Motor neuron (in vitro differentiated cells): ENCODE measurements at places on chromosomes 5 and 9. TPM values are rescaled to one million over a fixed set of nuclear protein-coding genes. Genes with fewer than 3 reads are reported as not detected.
A peak's percentile ranks its signal among the peaks of the same experiment; 100 is the strongest.

PDCD1LG2 gene
- 0.08 and 0.09 TPM in 2 replicates for total RNA-seq

PHYHD1 gene
- 5.6 and 6.9 TPM in 2 replicates for total RNA-seq

GPX8 gene
- total RNA-seq, result 11.0 and 25.6 TPM in 2 replicates

TMEM171 gene
- total RNA-seq, result not detected in 2 replicates

LCN12 gene
- total RNA-seq, result 1.3 and 3.9 TPM in 2 replicates

HSD17B3 gene
- 0.92 and 1.2 TPM in 2 replicates for total RNA-seq

GALNT12 gene
- 2.0 and 3.7 TPM in 2 replicates for total RNA-seq

SPATA31D4 gene
- total RNA-seq, result 0.15 and 0.27 TPM in 2 replicates

FIBCD1 gene
- total RNA-seq, result 0.40 and 1.2 TPM in 2 replicates

ZBTB26 gene
- total RNA-seq, result 10.5 and 11.4 TPM in 2 replicates

HEMGN gene
- total RNA-seq, result 0.71 and 1.3 TPM in 2 replicates

- no peak for ATAC-seq
These were observed 96.1 kb upstream of the SGCD start for GRCh38 chr5:156230887-156231286.

DNA sequence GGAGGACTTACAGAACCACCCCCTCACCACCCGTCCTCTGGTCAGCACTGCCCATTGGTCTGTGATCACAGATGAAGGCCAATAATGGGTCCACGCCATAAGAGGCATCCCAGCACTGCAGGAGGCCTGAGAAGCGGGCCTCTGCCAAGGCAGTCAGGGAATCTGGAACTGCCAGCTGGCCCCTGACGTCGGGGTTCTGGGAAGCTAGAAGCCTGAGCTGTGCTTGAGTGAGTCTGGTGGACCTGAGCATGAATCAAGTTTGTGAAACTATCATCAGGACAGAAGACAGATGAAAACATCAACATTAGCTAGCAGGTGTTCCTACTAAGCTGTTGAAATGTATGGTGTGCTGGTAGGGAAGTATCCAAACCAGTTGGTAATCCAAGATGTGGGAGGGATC is 7.8 kb downstream of the ANGPTL2 start:
- no peak for ATAC-seq

DNA sequence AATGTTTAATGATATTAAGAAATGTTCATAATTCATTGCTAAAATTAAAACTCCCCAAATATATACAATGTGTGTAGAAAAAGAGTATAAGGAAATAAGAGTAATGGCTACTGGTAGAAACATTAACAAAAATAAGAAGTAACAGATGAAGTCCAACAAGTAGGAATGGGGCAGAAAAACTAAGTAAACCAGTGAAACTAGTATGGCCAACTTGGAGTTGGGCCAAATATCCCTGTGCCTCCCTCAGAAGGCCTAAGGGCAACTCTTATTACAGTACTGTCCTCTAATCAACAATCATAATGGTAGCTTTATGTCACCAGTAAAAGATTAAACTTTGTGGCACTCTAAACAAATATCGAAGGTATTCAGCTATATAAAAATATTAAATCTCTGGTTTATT is 93.5 kb downstream of the SSBP2 start:
- ATAC-seq, result no peak

DNA sequence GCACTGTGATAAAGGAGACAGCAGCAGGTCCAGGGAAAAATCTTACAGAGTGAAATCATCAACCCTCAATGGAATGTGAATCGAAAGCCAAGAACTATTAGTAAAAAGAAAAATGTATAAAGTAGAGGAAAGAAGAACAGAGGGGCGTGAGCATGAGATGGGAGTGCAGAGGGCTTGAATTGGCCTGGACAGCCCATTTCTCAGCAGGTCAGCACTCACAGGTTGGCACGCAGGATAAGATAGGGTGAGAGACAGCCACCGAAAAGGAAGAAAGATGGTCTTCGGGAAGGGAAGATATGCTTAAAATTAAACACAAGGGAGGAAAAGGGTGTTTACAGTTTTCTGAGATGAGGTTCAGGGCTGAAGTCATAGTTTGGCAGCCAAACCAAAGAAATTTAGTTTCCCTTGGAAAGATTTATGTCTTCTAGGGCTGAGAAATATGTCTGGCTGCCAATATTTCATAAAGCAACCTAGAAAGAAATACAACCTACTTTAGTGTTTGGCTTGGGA is 524.7 kb downstream of the SPATA31D1 start:
- no peak for ATAC-seq

DNA sequence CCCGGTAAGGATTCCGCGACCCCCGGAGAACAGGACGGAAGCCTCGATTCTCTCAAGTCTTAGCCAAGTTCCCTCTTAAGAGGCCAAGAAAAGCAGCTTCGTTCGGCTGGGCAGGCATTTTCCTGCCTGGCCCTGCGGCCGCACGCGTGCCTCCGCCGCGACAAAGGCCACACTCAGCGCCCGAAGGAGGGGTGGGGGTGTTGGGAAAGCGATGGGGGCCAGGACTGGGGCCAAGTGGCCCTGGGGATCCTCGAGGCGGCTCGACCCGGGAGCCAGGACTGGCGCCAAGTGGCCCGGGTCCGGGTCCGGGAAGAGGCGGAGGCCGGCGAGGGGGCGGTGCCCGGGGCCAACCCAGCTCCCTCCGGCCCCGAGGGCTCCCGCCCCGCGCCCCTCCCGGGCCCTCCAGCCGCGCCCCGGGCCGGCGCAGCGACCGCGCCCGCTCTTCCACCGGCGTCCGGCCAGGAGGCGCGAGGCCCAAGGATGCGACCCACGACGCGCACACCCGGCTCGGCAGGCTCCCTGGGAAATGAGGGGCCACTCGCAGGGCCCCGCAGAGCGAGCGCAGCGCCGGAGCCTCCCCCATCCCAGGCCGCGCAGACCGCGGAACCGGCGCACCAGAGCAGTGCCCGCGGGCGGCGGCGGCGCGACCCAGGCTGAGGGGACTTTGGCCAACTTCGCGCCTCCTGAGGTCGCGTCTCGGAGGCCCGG is 756 bp downstream of the VAV2 start:
- ATAC-seq, result peak; percentile 1

- no peak for ATAC-seq
These were observed 60.6 kb downstream of the PGM5 start for GRCh38 chr9:68416936-68417564.

- no peak for ATAC-seq
These were observed 726.0 kb downstream of the DNAH5 start for GRCh38 chr5:13218518-13218917.

DNA sequence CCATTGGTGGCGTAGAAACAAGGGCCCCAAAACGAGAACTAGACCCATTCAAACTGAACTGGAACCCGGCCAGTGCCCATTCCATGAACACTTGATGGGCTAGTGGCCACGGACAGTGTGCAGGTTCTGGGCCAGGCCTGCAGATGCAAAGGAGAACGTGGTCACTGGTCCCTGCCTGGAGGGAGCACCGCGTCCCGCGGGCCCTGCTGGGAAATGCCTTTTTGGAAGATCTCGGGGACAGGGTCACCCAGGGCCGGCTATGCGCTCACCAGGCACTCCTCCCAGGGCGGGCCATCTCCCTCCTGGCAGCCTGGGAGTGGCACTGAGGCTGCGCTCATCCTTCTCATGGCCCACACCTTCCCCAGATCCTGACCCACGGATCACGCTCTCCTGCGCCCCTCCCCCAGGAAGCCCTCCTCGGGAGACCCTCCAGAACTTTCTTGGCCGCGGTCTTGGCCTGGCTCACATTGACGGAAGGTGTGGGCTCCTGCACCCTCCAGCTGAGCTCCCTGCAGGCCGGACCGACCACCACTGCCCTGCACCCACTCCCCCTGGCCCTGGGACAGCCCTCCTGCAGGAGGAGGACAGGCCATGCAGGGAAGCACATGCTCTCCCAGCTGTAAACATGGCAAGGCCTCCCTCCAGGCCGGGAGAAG is 2.8 kb upstream of the DIPK1B start:
- no peak for ATAC-seq

DNA sequence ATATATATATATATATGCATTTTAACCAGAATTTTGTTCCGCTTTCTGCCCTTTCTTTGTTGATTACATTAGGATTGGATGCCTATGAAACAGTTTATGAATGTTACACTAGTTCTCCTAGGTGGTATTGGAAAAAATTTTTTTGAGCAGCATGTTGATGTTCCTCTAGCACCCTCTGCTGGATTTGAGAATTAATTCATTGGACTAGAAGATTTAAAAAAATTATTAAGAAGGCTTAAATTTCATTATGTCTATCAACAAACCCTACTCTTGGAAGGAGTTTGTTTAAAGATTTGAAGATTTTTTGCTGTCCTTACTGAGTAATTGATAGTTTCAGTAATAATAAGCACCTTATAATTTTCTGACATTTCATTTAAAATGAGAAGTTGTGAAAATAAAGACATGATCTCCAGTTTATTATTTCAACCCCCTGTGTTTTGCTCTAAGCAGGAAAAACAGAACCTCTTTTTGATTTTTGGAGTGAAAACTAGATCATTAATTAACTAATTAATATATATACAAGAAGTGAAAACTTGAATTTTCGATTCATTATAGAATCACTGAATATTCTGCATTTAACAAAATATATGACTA is 89.6 kb downstream of the CCDC171 start:
- ATAC-seq, result no peak

DNA sequence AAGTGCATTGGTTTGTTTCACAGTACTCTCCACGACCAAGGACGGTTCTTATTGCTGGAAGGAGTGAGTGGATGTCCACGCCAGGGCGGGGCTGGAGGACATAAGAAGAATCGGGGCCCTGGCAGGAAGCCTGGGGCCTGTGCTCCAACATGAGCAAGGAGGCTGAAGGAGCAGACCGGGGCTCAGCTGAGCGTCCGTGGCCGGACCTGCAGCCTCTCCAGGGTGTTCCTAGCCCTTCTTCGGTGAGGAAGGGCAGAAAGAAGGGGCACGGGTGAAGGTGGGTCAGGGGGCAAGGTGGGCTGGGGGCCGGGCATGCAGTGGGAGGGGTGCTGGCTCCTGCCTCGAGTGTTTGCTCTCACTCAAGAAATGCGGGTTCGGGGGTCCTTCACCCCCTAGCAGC is 18.1 kb downstream of the FAM78A start:
- no peak for ATAC-seq

GRCh38 chr5:117812861-117813260 is 1175.5 kb downstream of the DTWD2 start:
- ATAC-seq, result no peak

DNA sequence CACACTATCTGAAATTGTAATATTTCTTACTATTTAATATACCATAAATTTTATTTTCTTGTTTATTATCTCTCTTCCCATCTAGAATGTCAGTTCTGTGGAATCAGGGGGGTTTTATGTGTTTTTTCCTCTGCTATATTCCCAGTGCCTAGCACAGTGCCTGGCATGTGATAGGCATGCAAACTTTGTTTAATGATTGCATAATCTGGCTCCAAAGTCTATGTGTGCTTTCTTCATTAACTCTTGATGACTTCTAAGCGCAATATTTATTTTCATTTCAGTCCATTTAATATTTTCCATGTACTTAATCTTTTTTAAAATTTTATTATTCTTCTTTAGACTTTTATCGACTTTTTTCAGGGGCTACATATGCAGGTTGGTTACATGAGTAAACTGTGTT is 60.4 kb upstream of the CDK5RAP2 start:
- no peak for ATAC-seq

DNA sequence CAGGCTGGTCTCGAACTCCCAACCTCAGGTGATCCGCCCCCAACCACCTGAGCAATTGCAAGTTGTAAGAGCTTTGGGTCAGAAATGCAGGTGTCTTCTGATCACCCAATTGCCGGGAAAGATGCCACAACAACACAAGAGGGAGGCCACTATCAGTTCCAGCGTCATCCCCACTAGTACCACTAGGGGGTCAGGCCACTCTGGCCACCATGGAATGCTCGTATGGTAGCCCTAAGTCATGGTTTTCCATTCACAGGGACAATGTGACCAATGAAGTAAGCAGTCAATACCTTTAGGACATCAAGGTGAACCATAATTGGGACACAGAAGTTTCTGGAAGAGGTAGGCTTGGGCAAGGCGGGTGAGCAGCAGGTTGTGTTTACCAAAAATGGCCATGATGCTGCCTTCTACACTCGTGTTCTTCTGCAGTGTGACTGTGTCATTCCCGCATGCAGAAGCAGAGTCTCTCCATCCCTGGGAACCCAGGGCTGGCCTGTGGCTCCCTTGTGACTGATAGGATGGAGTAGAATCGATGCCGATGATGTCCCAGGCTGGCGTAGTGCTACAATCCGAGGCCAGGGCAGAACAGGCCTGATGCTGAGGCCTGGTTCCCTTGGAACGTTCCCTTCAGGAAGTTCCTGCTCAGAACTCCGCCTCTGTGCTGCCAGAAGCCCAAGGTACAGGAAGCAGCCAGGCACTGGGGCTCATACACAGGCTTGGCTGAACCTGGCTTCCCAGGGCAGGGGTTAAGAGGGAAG is 42.2 kb upstream of the ANKRD33B start:
- no peak for ATAC-seq

DNA sequence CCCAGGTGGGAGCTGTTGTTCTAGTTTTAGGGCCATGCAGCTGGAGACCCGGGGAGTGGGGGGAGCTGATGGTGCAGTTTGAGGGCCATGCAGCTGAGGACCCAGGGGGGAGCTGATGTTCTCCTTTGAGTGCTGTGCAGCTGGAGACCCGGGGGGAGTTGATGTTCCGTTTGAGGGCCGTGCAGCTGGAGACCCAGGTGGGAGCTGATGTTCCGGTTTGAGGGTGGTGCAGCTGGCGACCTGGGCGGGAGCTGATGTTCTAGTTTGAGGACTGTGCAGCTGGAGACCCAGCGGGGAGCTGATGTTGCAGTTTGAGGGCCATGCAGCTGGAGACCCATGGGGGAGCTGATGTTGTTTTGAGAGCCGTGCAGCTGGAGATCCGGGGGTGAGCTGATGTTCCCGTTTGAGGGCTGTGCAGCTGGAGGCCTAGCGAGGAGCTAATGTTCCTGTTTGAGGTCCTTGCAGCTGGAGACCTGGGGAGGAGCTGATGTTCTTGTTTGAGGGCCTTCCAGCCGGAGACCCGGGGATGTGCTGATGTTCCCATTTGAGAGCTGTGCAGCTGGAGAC is 14.6 kb downstream of the PDCD6 start:
- ATAC-seq, result no peak

GRCh38 chr5:1029282-1029944 is 20.8 kb downstream of the NKD2 start:
- ATAC-seq, result no peak

GRCh38 chr5:59760785-59761348 is 132.7 kb downstream of the PDE4D start:
- no peak for ATAC-seq

GRCh38 chr5:61933787-61934626 is 372.0 kb upstream of the KIF2A start:
- peak; percentile 86 for ATAC-seq

GRCh38 chr5:137575847-137576246 is 76.7 kb upstream of the SPOCK1 start:
- ATAC-seq, result no peak

GRCh38 chr9:130433168-130433946 is 11.4 kb upstream of the ASS1 start:
- peak; percentile 94 for ATAC-seq

GRCh38 chr5:181217803-181218062 is 5.3 kb upstream of the TRIM41 start:
- peak; percentile 19 for ATAC-seq

GRCh38 chr9:133945977-133946753 is 46.0 kb downstream of the VAV2 start:
- ATAC-seq, result no peak

DNA sequence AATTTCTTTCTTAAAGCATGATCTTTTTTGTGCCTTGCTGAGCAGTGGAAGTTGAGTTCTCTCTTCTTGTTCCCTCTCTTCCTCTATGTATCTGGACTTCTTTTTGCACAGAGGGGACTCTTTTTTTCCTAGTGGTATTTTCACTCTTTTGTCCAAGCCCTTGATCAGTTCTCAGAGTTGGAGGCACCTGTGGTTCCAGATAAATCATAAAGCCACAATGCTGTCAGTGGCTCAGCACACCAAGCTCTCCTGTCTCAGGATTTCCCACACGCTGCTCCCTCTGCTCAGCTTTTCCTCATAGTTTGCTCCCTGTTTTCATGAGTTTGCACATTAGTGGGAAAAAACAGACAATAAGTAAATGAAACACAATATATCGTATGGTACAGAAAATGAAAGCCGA is 110.3 kb upstream of the ZNF608 start:
- ATAC-seq, result no peak
